ENCODE measurements at places on chromosomes 16 and 17.

DNA sequence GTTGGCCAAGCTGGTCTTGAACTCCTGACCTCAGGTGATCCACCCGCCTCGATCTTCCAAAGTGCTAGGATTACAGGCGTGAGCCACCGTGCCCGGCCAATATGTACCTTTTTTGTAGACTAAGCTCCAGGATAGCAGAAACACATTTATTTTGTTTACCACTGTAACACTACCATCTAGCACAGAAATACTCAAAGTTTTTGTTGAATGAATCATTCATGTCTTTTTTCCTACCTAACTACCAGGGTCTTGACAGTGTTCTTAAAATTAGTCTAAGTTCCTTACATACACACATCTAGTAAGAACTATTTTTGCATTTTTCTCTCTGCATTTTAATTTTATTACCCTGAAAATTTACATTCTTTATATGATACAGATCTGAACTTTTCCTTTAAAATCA lies 44.4 kb downstream of the AKAP10 start:
- no peak for DNase-seq

DNA sequence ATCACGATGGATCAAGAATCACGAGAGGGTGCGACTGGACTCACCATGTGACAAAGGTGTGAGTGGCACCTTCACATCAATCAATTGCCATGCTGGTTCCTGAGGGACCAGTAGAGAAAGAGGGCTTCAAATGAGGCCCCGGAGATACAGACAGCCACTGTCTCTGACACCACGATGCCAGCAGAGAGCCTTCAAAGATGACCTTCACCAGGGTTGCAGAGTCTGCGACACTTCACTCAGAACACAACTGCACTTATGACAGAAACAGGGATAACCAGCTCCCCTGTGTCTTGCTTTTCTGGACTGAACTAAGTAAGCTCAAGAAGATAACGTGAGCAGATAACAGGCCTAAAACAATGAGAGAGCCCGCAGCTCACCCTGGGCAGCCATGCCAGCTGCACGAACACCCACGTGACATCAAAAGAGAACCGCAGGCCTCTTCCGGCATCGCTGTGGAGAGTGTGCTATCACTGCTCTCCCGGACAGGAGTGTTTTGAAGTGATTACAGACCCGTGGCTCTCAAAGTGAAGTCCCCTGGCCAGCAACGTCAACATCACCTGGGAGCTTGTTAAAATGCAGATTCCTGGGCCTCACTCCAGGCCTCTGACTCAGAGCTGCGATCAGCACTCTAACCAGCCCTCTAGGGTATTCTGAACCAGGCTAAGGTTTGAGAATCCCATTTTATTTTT lies 36.4 kb downstream of the KLHDC4 start:
- no peak for DNase-seq

GRCh38 chr16:70563636-70564035 lies 40.0 kb downstream of the SF3B3 start:
- DNase-seq = no peak

GRCh38 chr17:48550502-48551213 lies 5.7 kb upstream of the HOXB2 start:
- no peak for DNase-seq

DNA sequence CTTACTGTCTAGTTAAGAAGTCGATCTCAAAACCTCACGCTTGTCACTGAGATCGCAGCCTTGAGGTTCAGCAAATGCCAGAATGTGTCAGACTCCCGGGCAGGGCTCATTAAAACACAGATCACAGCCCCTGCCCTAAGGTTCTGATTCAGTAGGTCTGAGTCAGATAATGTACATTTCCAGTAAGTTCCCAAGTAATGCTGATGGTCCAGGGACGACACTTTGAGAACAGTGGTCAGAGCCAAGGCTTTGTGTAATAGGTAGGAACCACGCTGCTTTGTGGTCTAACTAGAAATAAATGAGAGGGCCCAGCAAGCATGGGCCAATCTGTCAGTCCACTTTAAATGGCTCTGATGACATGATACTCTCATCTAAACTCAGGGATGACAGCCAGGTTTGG lies 228.6 kb downstream of the ZFHX3 start:
- DNase-seq = no peak

GRCh38 chr16:28082624-28083023 lies 19.1 kb upstream of the GSG1L start:
- DNase-seq = no peak

DNA sequence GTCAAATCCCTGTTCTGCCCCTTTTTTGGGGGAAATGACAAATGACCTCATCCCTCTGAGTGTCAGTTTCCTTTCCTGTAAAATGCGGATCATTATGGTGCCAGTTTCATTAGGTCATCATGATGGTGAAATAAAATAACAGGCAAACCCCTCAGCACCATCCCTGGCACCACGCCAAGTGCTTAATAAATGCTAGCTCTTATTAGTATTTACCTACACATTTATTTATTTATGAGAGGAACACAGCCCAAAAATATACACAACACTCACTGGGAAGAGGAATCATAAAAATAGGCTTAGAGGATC lies 28.6 kb upstream of the GPRC5B start:
- DNase-seq = no peak

GRCh38 chr16:22284637-22285036 lies 12.6 kb upstream of the POLR3E start:
- DNase-seq = no peak

- DNase-seq = no peak
Observed at GRCh38 chr17:62064791-62065563, at the start of gene MED13. TSS of gene MED13 (minus strand) at chr17:62065278. CDS start at chr17:62065205, 73 bp downstream.

GRCh38 chr16:56549744-56550385 lies 15.0 kb upstream of the MT4 start:
- no peak for DNase-seq

GRCh38 chr17:69061721-69062556 lies 1.2 kb upstream of the ABCA9 start:
- DNase-seq = no peak

DNA sequence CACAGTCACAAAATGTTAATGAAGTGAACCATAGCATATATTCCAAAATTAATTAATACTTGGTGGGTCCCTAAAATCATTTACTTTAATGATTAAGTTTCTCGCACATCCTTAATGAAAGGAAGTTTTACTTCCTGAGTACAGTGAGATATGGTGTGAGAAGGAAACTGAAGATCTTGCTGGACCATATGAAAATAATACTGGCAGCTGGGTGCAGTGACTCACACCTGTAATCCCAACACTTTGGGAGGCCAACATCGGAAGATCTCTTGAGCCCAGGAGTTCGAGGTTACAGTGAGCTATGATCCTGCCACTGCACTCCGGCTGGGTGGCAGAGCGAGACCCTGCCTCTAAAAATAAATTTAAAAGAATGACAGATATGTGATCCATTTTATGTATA lies 62.5 kb downstream of the ABCA8 start:
- DNase-seq = no peak

DNA sequence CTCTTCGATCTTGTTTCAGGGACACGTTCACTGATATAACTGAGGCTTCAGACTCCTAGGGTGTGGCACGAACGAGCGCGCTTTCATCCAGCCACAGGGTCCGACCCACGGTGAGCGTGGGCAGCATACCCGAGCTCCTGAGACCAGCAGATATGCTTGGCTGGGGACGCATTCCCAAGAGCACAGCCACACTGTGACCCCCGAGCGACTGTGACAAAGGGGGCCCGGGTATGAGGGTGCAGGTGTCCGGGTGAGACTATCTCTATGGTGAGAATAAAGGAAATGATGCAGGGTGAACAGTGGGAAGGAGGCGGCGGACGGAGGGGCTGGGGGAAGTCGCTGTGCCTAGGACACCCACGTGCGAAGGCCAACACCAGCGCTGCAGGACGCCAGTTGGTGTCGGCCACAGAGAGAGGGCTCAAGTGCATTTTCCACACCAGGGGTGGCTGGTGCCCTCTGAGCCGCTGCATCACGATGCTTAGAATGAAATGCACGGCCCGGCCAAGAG lies 17.6 kb downstream of the RPH3AL start:
- DNase-seq = no peak

- no peak for DNase-seq
Observed at GRCh38 chr17:53719229-53719628, 103.5 kb upstream of the KIF2B start.

GRCh38 chr17:50051082-50051576 lies 4.8 kb upstream of the ITGA3 start:
- no peak for DNase-seq

GRCh38 chr16:57725554-57725953 lies 10.0 kb upstream of the KATNB1 start:
- no peak for DNase-seq

DNA sequence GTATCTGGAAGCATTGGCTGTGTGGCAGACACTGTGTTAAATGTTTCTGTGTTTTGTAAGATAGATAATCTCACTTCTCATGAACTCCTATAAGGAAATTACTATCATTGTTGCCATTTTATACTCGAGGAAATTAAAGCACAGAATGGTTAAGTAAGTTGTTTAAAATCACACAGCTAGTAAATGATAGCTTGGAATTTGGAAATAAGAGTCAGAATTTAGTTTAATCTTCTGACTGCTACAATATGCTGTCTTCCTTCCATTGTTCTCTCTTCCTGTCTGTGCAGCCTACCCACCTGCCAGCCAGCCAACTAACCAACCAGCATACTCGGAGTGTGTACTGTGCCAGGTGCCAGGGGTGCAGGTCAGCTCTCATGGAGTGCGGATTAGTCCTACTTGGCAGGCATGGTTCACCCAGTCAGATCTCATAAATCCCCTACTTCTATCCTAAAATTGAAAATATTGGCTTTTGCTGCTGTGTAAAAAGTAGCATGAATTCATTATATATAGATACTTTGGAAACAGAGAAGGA lies 79.9 kb upstream of the LGALS9 start:
- peak; percentile 51 for DNase-seq

GRCh38 chr17:69870091-69870530 lies 204.9 kb upstream of the KCNJ16 start:
- DNase-seq = no peak

- DNase-seq = no peak
Observed at GRCh38 chr16:86566601-86566965, at the start of gene FOXC2. TSS of gene FOXC2 (plus strand) at chr16:86566829. CDS start at chr16:86567336, 507 bp downstream.

DNA sequence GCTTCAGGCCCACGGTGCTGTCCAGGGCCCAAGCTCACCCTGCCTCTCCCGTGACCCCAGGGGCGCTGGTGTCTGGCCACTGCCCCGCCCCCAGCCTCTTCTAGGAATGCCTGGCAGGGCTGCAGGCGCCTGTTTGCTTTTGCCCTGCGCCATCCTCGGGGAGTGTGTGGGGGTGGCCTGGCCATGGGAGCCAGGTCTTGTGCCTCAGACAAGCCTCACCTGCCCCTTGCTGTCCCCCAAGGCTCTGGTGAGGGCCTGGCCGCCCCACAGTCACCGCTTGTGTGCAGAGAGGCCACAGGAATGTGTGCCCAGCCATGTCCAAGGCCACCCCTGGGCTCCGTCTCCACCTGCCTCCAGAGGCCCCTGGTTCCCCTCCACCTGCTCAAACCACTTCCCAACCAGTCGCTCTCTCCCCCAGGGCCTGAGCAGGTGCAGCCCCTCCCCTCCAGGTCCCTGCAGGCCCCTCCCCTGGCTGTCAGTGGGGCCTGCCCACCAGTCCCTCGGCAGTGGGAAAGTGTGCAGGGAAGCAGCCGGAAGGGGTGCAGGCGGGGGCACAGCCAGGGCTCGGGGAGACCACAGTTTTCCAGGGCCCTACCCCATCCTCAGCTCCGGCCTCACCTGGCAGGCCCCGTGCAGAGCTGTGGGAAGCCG lies 841 bp upstream of the IGFALS start:
- DNase-seq = no peak

DNA sequence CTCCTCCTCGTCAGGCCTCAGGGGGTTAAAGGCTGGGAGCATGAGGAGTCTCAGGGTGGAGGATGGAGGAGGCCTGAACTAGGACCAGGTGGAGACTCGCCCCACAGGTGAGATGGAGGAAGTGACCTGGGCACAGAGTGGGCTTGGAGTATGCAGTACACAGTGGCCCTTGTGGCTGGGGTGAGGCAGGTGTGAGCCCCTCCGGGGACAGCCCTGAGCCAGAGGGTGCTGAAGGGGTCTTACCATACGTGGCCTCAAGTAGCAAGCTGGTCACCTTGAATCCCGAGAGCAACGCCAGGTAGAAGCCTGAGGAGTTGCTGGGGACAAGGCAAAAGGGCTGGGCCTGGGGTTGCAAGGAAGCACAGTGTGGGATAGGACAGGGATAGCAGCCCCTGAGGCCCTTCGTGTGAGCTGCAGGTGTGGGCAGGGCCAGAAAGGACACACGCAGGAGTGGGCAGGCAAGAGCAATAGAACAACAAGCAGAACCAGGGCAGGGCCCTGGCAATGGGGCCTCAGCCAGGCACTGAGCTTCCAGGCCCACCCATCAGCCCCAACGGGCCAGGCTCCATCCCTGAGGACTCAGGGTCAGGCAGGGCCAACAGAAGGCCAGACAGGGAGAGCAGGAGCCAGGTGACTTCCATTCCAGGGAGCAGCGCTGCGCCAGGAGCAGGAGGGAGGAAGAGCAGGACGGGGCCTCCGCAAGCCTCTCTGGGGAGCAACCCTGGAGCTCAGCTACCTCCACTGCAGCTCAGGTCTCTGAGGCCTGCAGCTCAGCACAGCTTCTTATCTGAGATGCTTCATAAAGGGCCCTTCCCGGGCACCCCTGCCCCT lies 64.2 kb upstream of the TNRC6C start:
- no peak for DNase-seq

- DNase-seq = no peak
Observed at GRCh38 chr16:74901606-74902005, 83.3 kb downstream of the WDR59 start.

DNA sequence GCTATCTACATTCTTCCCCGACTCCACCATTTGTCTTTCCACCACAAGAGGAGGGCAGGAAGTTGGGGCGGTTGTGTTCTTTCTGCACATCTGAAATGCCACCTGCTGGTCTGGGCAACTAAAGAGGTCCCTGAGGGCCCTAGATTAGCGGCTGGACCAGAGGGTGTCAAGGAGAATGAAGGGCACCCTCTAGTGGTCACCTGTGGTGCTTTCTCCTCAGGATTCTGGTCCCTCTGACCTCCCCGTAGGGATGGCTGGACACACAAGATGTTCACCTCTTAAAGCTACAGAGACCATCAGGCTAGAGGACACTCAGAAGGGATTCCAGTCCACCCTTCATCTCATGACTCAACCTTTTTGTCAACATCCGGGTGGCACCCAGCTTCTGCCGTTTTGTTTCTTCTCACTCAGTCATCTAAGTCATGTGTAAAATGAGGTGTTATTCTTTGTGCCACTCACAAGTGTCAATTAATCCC lies 2.9 kb upstream of the SCIMP start:
- DNase-seq = peak; percentile 19

DNA sequence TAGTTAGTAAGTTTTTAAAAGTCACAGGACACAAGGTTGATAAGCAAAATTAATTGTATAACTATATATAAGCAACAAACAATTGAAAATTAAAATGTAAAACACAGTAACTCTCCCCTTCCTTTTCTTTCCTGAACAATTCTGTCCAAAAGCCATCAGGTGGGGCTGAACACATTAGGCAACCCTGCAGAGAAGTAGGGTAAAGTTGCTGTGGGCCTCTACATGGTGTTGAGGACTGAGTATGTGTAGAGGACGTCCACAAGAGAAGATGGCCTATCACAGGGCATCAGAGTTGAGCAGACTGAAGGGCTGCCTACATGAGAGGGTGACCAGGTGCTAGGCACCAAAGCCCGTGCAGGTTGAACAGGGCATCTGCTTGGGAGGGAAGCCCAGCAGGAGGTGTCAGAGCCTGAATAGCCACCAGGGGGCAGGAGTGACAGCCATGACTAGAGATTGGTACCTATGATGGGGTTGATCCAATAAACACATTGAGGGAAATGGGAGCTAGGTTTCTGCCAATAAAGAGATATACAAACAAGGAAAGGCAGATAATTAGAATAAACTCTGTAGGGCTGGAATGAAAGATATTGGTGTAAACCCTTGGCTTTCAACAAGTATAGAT lies 415.1 kb downstream of the NPIPA8 start:
- peak; percentile 29 for DNase-seq
